ENCODE measurements at places on chromosomes 2 and 18. TPM values are rescaled to one million over a fixed set of nuclear protein-coding genes. Genes with fewer than 3 reads are reported as not detected.

The INO80C gene
- total RNA-seq, result 6.7 TPM

The EVA1A gene
- 10.4 TPM for total RNA-seq

The ALPI gene
- total RNA-seq, result not detected

The CYP27A1 gene
- total RNA-seq, result 65.0 TPM

The SCYGR5 gene
- not detected for total RNA-seq

The SLC19A3 gene
- total RNA-seq, result 278 TPM

DNA sequence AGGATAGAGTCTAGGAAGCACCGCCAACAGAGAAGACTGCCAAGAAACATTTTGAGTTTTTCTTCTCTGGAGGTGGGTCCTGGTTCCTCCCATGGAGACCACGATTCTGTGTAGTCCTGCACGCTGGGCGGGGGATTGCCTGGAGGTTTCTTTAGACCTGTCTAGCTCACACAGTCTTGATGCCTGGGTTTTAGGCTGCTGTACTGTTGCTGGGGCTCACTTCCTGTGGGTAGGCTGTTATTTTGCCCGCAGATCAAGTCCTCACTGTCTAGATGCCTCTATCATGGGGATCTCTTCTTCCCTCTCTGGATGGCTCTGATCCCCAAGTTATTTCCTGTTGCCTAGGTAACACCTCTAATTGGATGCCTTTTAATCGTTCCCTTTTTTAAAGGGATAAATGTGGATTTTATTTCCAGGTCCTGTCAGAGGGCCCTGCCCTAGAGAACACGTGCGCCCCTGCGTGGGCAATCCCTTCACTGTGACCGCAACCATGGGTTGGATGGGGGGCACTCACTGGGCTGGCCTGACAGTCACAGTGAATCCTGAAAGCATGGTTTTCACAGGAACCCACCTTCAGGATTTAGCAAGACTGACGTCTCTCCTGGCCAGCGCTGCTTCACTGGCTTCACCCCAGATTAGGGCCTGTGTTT, 115.7 kb downstream of the MSH2 start:
- no peaks in the 10 kb centered on the region for H3K27me3 ChIP-seq
- H3K4me1 ChIP-seq, result peaks cover 5% of the 10 kb centered on the region
- no peak overlapping the region for H3K27ac ChIP-seq
- no peak overlapping the region for H3K4me3 ChIP-seq

DNA sequence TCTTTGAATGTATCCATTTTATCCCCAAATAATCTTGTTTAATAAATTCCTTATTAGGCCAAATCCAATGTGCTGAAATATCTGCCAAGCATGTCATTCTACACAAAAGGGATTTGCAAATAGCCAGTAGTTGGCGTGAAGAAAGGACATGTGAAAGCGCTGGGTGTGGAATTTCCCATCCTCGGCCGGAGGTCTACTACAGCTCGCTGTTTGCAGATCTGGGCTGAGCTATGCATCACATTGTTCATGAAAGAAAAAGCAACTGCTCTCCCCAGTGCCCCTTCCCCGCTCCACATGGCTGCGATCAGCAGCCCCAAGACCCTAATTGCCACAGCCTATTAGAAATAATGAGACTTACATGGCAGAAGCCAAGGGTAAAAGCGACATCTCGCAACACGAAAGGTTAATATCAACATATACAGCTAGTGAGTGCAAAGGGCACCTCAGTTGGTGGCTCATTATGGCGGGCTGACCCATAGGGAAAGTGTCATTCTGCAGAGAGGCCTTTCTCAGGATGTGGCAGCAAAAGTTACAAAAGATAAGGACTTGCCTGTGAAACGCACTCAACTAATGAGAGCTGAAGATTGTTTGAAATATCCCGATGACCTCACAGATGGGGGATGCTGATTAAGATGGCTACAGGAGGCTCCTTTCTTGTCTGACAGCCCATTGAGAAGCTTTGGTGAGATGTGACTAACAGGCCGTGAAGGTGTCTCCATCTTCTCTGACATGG, 126.9 kb upstream of the CYP1B1 start:
- DNase-seq, result no peak
- no peak overlapping the region for H3K27ac ChIP-seq
- no peaks in the 10 kb centered on the region for H3K27me3 ChIP-seq
- no peaks in the 10 kb centered on the region for H3K36me3 ChIP-seq

DNA sequence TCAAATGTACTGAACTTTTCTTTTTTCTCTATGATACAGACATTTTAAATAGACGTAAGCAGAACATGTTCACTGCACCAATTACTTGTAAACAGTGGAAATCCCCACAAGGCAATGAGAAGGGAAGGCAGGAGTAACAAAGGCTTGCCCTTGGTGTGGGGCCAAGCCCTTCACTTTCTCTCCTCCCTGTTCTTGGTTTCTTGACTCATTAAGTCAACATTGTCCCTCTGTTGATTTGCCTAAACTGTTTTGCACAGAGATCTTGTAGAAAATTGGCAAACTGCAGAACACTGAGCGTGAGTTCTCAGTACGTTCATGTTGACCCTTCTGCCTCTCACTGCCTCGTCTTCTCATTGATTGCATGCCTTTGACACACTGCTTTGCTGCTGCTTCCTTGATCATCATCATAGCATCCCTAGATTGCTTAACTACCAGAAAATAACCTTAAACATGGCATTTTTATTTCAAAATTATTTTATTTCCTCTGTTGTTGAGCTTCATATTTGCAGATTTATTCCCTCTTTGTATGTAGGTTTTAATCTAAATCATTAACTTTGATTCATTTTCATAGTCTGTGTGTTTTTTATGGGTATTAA, 257.7 kb downstream of the PTGR3 start:
- no peaks in the 10 kb centered on the region for H3K36me3 ChIP-seq
- no peak overlapping the region for H3K4me3 ChIP-seq
- no peaks in the 10 kb centered on the region for H3K4me1 ChIP-seq
- peak; percentile 68 for DNase-seq
- no peak overlapping the region for H3K27ac ChIP-seq
- no peaks in the 10 kb centered on the region for H3K27me3 ChIP-seq

DNA sequence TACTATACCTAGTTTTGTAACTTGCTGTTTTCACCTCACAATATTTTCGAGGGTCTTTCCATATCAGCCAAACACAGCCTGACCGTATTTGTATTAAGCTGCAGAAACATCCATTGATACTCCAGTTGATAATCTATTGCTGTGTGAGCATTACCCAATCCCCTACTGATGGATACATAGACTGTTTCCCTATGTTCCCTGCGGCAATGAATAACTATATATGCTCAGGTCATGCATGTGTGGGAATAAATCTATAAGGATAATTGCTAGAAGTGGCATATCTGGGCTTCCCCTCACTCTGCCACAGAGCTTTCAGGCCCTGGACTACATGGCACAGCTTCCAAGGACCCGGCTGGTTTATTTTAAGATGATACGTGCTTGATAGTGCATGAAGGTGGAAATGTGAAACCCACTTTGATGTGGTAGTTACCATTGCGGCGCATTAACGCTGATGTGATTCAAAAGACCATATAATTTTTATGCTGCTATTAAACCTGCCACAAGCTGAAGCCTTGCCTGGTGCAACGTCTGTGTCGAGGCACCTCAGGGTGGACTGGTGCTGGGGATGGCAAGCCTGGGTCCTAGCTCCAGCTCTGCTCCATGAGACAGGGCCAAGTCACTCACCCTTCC, 130.8 kb upstream of the MSH6 start:
- no peak for DNase-seq
- H3K4me1 ChIP-seq, result no peaks in the 10 kb centered on the region
- no peaks in the 10 kb centered on the region for H3K36me3 ChIP-seq
- no peaks in the 10 kb centered on the region for H3K27me3 ChIP-seq
- H3K27ac ChIP-seq, result no peak overlapping the region
- H3K4me3 ChIP-seq, result no peak overlapping the region

GRCh38 chr2:132776287-132776686, 106.3 kb upstream of the LYPD1 start:
- H3K4me1 ChIP-seq, result no peaks in the 10 kb centered on the region
- no peaks in the 10 kb centered on the region for H3K36me3 ChIP-seq

GRCh38 chr18:79938196-79938595, 13.3 kb downstream of the SLC66A2 start:
- peak overlapping the region; percentile 87 for H3K27ac ChIP-seq
- no peaks in the 10 kb centered on the region for H3K27me3 ChIP-seq
- DNase-seq, result peak; percentile 10
- no peaks in the 10 kb centered on the region for H3K36me3 ChIP-seq
- H3K4me1 ChIP-seq, result no peaks in the 10 kb centered on the region

DNA sequence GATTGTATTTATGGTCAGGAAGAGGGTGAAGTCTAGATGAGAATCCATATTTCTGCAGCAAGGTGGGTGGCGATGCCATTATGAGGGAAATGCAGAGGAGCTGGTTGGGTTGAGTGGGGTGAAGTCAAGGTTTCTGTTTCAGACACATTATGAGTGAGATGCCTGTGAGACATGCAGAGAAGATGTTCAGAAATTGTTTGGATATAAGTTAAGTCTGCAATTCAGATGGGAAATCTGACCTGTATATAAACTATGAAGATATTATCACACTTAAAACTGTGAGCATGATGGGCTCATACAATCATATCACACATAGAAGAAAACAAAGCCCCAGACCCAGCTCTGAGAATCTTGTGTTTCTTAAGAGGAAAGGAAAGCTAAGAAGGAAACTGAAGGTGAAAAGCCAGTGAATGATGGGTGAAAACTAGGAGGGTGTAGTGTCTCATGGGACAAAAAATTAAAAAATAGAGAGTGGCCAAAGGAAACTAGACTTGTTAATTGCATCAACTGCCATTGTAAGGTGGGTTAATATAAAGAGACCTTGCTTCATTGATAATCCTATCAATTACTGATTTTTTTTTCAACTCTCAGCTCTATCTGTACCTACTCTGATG, 14.2 kb downstream of the GALNT5 start:
- H3K4me3 ChIP-seq, result no peak overlapping the region
- no peaks in the 10 kb centered on the region for H3K27me3 ChIP-seq
- no peak for DNase-seq
- H3K4me1 ChIP-seq, result no peaks in the 10 kb centered on the region
- no peak overlapping the region for H3K27ac ChIP-seq

DNA sequence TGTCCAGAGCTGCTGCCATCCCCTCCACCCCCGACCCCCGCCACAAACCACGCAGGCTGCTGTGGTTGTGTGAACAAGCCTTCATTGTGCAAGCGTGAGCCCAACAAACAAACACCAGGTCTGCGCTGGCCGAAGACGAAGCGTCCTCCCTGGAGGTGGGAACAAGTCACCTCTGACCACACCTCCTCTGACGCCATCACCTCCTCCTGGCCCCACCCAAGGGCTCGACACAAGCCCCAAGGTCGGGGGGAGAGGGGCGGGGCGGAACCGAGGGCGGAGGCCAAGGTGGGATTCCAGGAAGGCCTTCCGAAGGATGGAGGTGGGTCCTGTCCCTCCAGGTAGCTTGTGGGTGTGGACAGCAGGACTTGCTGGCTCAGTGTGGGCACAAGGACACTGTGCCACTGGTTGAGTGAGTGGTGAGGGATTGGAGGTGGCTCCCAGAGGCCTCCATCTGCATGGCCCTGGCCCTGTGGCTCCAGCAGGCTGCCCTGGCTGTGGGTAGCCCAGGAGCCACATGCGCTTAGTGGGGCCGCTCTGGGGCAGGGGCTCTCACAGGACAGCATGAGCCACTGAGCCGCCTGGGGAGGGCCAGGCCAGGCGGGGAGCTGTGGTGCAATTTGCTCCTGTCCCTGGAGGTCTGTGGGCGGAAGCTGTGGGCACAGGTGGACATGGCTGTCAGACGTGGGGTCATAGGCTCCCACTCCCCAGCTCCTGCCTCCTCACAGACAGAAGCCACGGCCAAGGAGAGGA, 7.4 kb upstream of the GPR17 start:
- H3K36me3 ChIP-seq, result no peaks in the 10 kb centered on the region
- DNase-seq, result no peak
- peaks cover 10% of the 10 kb centered on the region for H3K4me1 ChIP-seq
- H3K27ac ChIP-seq, result peak overlapping the region; percentile 66
- no peak overlapping the region for H3K4me3 ChIP-seq

- peaks cover 5% of the 10 kb centered on the region for H3K4me1 ChIP-seq
- H3K36me3 ChIP-seq, result no peaks in the 10 kb centered on the region
- H3K4me3 ChIP-seq, result no peak overlapping the region
- no peak for DNase-seq
- no peaks in the 10 kb centered on the region for H3K27me3 ChIP-seq
- peak overlapping the region; percentile 73 for H3K27ac ChIP-seq
These were observed 108.6 kb downstream of the MAP4K4 start for GRCh38 chr2:101806123-101806522.

DNA sequence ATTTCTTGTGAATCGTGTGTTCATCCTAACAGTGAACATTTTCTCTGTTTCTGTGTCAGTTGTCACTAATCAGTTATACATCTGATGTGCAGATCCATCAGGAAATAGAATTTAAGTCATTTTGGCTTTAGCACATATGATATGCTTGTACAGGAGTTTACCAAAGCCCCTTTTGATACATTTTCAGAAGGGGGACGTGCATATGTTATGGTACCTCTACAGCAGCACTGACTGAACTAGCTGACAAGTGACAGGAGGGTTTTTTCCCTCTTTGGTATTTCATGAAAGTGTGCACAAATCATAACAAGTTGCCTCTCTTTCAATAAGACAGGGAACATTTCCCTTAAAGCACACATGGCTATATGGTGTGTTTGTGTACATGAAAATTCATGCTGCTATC, 536.5 kb downstream of the PLCL1 start:
- H3K36me3 ChIP-seq, result no peaks in the 10 kb centered on the region
- no peak overlapping the region for H3K27ac ChIP-seq
- H3K4me1 ChIP-seq, result no peaks in the 10 kb centered on the region
- H3K27me3 ChIP-seq, result peaks cover 5% of the 10 kb centered on the region
- H3K4me3 ChIP-seq, result no peak overlapping the region

DNA sequence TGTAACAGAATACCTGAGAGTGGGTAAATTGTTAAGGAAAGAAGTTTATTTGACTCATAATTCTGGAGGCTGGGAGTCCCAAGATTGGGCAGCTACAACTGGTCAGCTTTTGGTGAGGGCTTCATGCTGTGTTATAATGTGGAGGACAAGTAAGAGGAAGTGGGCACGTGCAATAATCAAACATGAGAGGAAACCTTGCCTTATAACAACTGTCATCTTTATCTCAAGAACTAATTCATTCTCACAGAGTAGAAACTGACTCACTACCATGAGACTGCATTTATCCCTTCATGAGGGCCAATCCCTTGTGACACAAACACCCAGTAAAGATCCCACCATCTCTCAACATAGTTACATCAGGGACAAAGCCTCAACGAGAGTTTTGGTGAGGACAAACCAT, 318.1 kb upstream of the NT5C1B start:
- H3K27ac ChIP-seq, result no peak overlapping the region
- H3K4me3 ChIP-seq, result no peak overlapping the region
- H3K4me1 ChIP-seq, result no peaks in the 10 kb centered on the region
- no peaks in the 10 kb centered on the region for H3K27me3 ChIP-seq
- DNase-seq, result no peak
- no peaks in the 10 kb centered on the region for H3K36me3 ChIP-seq

GRCh38 chr2:160199683-160200389, at the start of gene ITGB6:
Gene ITGB6, minus strand, starts transcription at chr2:160200272. Its CDS starts 209 bp downstream, at chr2:160200063.
- H3K27me3 ChIP-seq, result no peaks in the 10 kb centered on the region
- DNase-seq, result no peak
- no peaks in the 10 kb centered on the region for H3K4me1 ChIP-seq
- H3K27ac ChIP-seq, result peak within 1 kb of the TSS; percentile 80

GRCh38 chr2:99445065-99445464, 44.8 kb downstream of the REV1 start:
- no peaks in the 10 kb centered on the region for H3K36me3 ChIP-seq
- no peaks in the 10 kb centered on the region for H3K4me1 ChIP-seq
- H3K27me3 ChIP-seq, result no peaks in the 10 kb centered on the region
- DNase-seq, result no peak
- H3K4me3 ChIP-seq, result no peak overlapping the region
